BE2C (cell line): ENCODE measurements at places on chromosomes 4 and X.
A peak's percentile ranks its signal among the peaks of the same experiment; 100 is the strongest.

DNA sequence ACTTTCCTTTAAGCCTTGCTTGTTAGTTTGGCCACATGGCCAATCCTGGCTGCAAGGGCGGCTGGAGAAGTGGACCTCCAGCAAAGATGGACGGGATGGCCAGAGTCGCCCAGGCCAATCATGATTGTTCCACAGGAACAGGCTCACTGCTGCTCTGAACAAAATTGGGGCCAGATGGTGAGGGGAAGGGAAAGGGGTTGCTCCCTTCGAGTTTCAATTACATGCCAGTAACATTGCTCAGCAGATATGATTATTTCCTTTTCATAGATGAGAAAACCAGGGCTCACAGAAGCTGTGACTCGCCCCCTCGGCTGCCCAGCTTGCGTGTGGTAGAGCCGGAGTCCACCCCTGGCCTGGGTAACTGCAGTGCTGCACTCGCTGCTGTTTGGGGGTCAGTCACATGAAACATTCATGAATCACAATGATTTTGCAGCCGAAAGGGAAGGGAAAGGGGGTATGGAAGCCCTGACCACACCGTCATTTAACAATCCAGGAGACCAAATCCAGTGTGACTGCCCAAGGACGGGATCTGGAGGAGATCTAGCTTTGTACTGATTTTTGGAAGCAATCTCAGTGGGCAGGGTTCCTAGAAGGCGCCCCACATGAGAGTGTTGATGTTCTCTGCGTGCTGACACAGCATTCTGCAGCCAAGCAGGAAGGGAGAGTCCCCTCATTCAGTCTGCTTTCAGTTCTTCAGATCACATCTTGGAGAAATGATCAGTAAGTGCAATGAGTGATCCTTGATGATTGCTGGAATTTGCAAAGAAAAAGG, 77.3 kb upstream of the MSX1 start:
- DNase-seq, result no peak

- no peak for DNase-seq
Observed at GRCh38 chr4:127799711-127800110, 17.6 kb downstream of the HSPA4L start.

- no peak for DNase-seq
Observed at GRCh38 chrX:122739770-122740169, 444.3 kb upstream of the GRIA3 start.

GRCh38 chr4:103075435-103075893, 1.1 kb downstream of the SLC9B2 start:
- DNase-seq, result no peak

- no peak for DNase-seq
Observed at GRCh38 chrX:154466036-154466435, 8.0 kb downstream of the PLXNA3 start.

- DNase-seq, result no peak
Observed at GRCh38 chrX:45760187-45760742, 559.6 kb upstream of the DIPK2B start.

- no peak for DNase-seq
Observed at GRCh38 chrX:82658492-82658891, 849.6 kb upstream of the POU3F4 start.

DNA sequence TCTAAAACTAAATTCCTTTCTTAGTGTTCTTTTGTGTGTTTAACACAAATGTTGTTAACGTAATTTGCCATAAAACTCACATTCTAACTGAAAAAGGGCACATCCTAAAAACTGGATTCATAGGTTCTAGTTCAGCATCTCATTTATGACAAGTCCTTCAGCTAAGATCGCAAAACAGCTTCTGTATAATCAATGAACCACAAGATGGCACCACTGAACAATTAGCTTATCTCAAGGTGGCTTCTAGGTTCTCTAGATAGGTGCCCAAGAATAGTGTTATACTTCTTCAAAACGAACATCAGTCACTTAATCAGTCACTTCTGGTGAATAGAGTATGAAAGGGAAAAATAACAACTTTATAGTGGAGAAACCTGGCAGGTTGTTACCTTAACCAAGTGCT, 54.3 kb downstream of the NRK start:
- no peak for DNase-seq

- DNase-seq, result no peak
Observed at GRCh38 chr4:75643651-75644050, 13.3 kb upstream of the CDKL2 start.

GRCh38 chr4:164952551-164952950, 24.9 kb downstream of the TRIM61 start:
- no peak for DNase-seq

GRCh38 chrX:11640089-11640488, 25.6 kb downstream of the ARHGAP6 start:
- DNase-seq, result no peak

- peak; percentile 8 for DNase-seq
Observed at GRCh38 chrX:74383611-74384010, 37.7 kb upstream of the SLC16A2 start.

- DNase-seq, result no peak
Observed at GRCh38 chrX:121782544-121782943, 735.1 kb downstream of the GLUD2 start.

GRCh38 chr4:143711543-143712154, 11.2 kb upstream of the FREM3 start:
- DNase-seq, result no peak

DNA sequence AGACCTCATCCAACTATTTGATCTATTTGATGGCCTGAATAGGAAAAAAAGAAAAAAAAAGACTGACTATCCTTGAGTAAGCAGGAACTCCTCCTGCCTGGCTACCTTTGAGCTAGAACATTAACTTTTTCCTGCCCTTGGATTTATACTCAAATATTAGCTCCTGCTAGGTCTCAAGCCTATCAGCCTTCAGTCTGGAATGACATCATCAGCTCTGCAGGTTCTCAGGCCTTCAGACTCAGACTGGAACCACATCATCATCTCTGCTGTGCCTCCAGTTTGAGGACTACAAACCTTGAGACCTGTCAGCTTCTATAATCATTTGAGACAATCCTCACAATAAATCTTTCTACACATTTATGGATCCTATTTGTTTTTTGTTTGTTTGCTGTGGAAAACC, 754.0 kb upstream of the SLIT2 start:
- no peak for DNase-seq

DNA sequence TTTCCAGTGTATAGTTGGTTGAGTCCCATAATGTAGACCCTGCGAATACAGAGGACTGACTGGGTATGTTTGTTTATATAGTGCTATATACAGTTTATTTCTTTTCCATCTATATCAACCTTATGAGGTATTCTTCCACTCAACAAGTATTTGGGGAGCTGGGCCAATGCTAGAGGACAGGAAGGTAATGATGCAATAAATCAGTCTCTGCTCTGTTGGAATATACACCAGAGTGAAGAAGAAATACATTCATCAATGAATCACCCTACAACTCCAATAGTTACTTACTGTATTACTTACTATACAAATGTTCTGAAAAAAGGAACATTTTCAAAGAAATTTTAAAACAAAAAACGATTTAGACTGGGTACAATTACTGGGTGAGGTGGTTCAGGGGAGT, 2.1 kb upstream of the ARSJ start:
- no peak for DNase-seq

DNA sequence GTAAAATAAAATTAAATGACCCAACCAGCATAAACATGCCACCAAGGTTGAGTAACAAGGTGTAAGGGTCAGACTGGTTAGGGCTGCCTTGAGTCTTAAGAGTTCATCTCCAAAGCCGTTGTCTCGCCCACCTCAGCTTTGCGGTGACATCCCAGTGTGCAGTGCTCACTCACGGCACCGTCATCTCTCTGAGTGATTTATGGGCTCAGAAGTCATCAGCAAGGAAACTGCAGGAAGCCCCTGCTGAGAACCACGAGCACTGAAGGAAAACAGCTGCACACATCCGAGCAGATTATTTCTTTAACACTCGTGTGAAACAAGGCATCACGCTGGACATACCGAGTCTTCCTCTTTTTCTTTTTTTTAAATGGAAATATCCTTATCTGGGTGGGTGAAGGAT, 411.1 kb downstream of the TRIML1 start:
- DNase-seq, result no peak

DNA sequence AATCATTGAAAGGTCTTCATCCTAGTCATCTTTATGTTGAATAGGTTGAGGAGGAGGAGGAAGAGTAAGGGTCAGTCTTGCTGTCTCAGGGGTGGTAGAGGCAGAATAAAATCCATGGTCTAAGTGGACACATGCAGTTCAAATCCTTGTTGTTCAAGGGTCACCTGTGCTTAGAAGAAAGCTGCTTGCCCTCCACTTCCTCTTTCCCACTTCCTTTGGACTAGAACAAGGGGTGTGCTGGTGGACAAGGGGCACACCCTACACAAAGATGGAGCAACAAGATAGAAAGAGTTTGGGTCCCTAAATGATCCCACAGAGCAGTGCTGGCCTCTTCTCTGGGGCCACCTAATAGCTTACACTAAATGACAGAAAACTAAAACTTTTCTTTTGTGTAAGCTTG, 47.9 kb downstream of the HSD17B13 start:
- DNase-seq, result no peak

DNA sequence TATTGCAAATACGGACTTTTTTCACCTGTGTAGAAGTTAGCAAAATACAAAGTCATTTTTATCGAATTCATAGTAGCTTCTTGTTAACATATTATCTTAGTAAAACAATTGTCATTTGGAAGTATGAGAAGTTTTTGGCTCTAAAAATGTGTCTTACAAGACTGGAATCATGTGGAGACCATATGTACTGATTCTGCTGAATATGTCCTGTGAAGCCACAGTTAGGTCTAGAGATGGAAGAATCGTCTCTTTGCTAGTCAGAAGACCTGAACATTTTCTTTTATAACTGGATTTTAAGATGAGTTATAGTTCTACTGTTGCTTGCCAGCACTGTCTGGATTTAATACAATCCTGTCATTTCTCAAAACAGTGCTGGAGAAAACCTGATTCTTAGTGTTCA, 29.0 kb downstream of the TMEM165 start:
- DNase-seq, result no peak

- DNase-seq, result no peak
Observed at GRCh38 chr4:127469542-127469941, 163.2 kb upstream of the INTU start.

DNA sequence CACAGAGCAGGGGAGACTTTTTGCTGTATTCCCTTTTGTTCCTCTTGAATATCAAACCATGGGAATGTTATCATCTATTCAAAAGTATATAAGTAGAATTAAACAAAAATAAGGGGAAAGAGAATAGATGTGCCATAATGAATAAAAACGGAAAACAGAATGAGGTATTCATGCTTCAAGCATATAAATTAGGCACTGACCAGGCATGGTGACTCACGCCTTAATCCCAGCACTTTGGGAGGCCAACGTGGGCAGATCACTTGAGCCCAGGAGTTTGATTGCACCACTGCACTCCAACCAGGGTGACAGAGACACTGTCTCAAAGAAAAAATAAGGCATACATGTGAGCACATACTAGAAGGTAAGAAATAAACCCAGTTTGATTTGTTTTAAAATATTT, 16.3 kb upstream of the NEUROG2 start:
- DNase-seq, result no peak

GRCh38 chr4:120557372-120557771, 365.2 kb downstream of the PRDM5 start:
- no peak for DNase-seq

DNA sequence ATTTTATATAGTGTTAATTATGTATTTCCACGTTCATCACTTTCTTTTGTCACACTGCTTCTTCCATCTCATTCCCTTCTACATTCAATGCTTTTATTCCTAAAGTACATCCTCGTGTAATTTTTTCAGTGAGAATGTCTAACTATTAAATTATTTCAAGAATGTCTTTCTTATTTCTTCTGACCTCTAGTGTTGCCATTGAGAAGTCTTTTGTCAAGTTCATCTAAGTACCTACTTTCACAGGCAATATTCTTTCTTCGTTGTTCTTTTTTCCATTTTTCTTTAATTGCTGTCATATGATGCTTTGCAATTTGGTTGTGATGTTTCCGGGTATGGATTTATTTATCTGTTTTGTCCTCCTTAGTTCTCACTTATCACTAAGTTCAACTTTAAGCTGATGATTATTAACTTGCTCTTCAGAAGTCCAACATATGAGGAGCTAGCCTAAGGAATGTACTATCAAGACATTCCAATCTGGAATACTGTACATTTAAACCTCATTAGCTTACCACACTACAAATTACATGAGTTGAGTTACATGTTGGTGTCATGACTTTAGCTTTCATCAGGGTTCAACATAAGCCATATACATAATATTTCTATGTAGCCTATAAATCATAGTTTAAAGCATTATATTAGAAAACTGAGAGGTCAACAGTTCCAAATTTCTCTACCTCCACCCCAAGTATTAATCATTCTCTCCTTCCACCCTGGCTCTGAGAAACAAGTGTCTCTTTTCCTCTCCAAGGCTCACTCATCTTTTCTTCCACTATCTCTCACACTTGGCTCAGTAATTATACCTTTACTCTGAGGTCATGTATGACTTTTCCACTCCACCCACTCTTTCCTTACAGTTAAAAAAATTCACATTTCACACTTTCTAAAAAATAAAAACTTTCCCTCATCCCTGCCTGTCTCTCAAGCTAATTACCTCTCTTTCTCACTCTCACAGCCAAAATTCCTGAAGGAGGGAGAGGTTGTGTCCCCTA, 81.5 kb downstream of the COX18 start:
- DNase-seq, result no peak

DNA sequence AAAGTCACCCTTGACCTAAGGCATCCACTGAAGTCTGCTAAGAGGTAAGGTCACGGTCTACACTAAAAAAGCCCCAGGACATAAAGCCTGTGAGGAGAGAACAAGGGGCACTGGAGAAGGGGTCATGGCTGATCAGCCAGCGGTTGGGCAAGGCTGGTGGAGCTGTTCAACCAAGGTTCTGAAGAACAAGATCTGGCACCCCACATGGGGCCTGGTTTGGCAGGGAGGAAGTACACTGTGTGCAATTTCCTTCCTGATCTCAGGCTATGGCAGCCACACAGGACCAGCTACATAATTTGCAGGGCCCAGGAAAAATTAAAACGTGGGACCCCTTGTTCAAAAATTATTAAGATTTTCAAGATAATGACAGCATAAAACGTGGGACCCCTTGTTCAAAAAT, 14.1 kb upstream of the BRS3 start:
- no peak for DNase-seq

DNA sequence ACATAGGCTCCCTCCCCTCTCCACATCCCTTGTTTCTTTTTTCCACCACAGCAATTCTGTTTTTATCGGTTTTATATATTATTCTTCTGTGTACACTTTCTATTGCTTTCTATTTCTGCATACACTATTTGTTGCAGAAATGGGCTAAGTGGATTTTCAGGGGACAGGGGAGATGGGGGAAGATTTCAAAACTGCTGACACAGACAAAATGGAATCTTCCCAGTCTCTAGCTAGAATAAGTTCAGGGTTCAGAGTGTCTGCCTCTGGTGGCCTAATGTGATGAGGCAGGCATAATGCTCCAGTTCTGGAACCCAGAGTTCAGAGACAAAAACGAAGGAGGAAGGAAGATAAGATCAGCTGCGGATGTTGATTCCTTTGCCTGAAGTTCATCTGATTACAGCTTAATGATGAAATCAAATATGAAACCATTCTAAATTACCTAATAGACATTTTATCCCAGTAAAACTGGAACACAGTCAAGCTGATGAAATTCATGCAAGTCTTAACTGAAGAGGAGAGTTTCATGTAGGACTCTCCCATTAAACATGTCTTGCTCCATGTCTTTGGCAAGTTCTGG, 447.1 kb downstream of the AFF2 start:
- no peak for DNase-seq
